ENCODE measurements at places on chromosomes 16 and 17.
A peak's percentile ranks its signal among the peaks of the same experiment; 100 is the strongest.

DNA sequence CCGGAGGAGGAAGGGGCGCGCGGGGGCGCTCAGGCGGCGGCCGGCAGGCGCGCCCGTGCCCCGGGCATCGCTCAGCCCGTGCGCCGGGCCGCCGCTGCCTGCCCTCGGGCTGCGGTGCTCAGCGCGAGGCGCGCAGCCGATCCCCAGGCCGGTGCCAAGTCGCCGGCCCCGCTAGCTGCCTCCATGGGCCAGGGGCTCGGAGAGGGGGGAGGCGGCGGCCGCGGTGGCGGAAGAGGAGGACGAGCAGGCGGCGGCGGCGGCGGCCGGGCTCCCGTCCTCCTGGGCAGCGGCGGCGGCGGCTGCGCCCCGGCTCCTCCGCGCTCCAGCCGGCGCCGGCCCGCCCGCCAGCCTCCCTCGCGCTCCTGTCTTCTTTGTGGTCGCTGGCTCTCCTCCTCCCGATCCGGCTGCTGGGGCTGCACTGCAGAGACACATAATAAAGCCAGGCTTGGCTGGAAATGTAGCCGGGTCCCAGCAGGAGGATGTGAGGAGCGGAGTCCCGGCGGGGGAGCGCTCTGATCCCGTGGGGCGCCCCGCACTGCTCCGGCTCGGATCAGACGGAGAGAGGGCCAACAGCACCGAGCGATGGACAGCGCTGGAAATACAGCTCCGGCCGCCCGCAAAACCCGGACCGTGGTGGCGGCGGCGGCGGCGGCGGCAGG is 889 bp upstream of the ZNF423 start:
- DNase-seq = peak; percentile 78

DNA sequence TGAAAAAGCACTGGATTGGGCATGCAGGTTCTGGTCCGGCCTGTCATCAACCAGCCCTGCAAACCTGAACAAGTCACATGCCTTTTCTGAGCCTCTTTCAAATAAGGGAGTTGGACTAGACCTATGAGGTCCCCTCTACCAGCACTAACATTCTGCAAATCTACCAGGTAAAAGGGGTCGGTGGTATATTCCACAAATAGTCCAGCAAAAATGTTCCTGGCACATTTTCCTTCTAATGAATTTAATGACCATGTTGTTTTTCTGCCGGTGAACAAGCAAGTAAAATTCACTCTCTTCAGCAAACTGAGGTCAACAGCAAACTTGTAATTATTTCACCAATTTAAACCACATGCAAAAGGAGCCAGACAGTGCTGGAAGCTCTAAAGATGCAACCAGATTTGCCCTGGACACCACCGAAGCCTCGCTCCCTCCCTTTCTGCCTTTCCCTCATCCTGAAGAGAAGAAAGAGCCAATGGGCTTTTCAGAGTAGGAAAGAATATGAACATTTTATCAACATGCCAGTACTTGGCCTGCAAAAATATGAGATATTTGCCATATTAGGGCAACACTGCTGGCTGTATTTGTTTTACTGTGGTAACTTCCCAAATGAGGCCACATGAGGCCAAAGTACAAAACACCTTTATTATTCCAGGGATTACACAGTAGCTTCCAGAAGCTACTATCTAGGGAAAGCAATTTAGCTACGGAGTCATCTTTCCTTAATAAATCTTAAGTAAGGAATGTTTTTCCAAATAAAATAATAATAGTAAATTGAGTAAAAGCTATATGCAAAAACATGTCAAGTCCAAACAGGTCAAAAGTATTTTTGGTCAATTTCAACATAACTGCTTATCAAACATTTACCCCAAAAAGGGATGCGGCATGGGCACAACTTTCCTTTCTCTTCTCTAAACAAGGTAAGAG is 45.0 kb downstream of the USP31 start:
- DNase-seq = no peak

DNA sequence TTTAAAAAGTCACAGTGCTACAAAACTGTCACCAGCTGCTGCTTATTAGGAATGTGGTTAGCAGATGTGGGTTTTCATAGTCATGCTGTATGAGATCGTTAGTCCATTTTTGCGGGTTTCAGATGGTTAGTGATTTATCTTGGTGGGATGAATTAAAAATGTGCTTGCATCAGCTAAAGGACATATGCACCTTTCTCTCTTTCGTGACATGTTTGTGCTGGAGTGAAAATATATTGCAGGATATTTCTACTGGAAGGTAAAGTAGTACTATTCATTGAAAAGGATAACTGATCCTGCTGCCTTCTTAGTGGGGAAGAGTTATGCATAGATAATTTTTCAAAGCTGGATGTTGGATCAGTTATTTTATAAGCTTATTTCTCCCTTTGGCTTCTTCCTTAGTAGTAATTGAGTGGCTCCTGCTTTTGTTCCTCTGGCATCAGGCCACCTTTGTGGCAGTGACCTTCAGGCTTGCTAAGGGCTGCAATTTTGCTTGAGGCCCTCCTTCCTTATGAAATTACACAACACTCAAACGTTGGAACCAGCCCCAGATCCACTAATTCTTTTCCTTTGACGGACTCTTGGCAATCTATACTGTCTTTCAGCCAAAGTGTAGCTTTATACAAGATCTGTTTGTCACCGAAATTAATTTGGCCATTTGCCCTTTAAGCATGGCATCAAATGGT is 7.5 kb upstream of the SNTB2 start:
- peak; percentile 29 for DNase-seq

GRCh38 chr17:78779850-78780249 is 2.2 kb downstream of the CYTH1 start:
- DNase-seq = no peak

DNA sequence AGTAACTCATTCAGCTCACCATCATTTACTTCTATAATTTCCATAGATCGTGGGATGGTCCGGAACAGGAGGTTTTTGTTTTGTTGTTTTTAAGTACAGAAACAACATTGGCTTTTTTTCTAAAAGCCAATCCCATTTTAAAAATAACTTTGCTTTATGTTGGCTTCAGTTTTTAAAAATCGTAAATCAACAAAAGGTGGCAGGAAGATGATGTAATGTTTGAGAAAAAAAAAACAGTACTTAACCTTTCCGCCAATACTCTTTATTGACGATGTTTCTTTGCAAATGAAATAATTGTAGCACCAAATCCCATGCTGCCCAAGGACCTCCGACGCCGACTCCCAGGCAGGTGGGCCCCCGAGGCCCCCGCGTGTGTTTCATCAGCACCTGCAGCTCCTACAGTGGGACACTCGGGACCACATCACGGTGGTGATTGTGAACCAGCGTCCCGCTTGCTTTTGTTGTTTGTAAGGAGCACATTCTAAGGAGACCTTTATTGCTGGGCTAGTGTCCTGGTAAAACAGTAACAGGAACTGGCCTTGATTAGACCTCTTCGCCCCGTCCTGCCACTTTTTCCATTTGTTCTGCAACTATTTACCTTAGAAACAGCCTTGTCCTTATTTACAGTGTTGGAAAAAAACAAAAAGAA is 140.2 kb upstream of the CHMP6 start:
- no peak for DNase-seq

GRCh38 chr17:21297026-21297520 is 12.6 kb downstream of the MAP2K3 start:
- no peak for DNase-seq

- DNase-seq = no peak
Measured at GRCh38 chr16:7422036-7422888, 89.6 kb downstream of the RBFOX1 start.

GRCh38 chr16:66524601-66525164 is 25.2 kb downstream of the TK2 start:
- no peak for DNase-seq

- no peak for DNase-seq
Measured at GRCh38 chr16:87762620-87763019, 3.2 kb downstream of the KLHDC4 start.

DNA sequence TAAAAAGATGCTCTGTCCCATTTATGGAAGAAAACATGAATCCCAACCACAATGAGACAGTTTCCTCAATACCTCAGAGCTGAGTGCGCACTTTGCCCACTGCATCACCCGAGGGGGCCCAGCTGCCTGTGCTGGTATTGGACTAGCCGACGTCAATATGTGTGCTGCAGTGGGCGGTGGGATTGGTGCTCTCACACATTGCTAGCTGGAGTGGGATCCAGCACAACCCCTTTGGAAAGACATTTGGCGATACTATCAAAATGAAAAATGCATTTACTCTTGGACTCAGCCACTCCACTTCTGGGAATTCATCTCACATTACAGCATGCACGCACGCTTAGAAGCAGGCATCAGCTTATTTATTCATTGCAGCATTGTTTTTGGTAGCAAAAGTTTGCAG is 289.2 kb upstream of the FOXF1 start:
- DNase-seq = no peak

DNA sequence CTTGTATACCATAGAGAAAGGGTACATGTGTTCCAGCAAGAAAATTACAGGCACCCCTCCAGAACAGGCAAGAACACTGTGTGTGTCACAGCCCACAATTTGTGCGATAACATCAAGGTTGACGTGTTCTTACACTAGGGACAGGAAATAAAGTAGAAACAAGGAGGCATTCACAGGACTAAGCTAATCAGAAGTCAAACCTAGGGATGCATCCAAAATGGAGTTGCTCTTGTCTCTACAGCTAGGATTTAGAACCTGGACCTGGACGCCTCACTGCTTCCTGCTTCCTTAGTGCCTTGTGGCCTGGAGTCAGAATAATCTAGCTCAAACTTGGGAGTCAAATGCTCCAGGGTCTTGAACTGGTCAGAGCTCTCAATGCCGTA is 41.3 kb downstream of the GINS3 start:
- DNase-seq = no peak

- DNase-seq = no peak
Measured at GRCh38 chr16:75475420-75475847, 10.9 kb upstream of the TMEM170A start.

All from G401 (cell line).